ENCODE measurements at places on chromosomes 13 and 19.

GRCh38 chr19:33878910-33879810 lies 82.5 kb downstream of the KCTD15 start:
- no peaks in the 10 kb centered on the region for H3K36me3 ChIP-seq
- H3K4me3 ChIP-seq = no peak overlapping the region
- H3K27me3 ChIP-seq = no peaks in the 10 kb centered on the region
- no peak overlapping the region for H3K27ac ChIP-seq
- DNase-seq = no peak

- peak overlapping the region; percentile 85 for H3K4me3 ChIP-seq
- H3K36me3 ChIP-seq = peaks cover 16% of the 10 kb centered on the region
- no peaks in the 10 kb centered on the region for H3K27me3 ChIP-seq
- H3K27ac ChIP-seq = peak overlapping the region; percentile 96
Measured at GRCh38 chr19:38851622-38852230, 1.9 kb upstream of the HNRNPL start.

DNA sequence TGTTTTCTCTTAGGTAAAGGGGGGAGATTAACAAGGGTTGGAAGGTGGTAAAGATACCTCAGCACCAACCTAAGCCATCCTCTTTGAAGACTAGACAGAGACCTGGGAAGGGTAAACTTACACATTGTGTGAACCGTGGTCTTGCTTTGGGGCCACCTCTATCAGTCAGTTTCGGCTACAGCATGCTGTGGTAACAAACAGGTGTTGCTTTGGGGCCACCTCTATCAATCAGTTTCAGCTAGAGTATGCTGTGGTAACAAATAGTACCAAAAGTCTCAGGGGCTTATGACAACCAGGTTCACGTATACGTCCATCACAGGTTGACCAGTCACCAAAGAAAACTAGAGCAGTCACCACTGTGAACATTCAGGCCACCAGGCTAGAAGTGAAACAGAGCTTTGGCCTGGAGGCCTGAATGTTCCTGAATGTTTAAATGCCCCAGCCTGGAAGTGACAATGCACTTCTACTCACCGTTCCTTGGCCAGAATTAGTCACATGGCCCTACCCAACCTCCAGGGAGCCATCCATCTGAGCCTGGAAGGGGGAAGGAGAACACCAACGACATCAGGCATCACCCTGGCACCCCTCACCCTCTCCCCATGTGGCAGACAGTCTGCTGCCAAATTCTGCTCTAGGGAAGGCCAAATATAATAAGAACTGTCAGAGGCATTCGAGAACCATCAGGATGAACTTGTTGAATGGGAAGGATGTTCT lies 3.8 kb downstream of the FXYD7 start:
- no peak overlapping the region for H3K27ac ChIP-seq
- H3K27me3 ChIP-seq = no peaks in the 10 kb centered on the region
- no peak overlapping the region for H3K4me3 ChIP-seq
- H3K36me3 ChIP-seq = no peaks in the 10 kb centered on the region

DNA sequence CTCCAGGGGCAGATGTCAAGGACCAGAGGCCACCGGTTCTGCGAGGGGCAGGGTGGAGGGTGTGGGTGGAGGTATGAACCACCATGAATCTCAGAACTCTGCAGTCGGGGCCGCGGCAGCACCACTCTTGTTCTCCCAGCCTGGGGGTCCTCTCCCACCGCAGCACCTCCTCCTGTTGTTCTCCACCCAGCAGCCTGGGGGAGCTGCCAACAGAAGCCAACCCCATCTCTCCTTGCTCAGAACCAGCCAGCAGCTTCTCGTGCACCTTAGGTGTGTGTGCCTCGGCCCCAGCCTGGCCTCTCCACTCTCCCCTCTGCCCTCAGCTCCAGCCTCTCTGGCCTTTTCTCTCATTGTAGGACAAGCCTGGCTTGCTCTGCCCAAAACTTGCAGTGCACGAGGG lies 31.9 kb upstream of the CCNE1 start:
- H3K4me1 ChIP-seq = no peaks in the 10 kb centered on the region
- no peak overlapping the region for H3K4me3 ChIP-seq
- H3K27ac ChIP-seq = no peak overlapping the region
- no peaks in the 10 kb centered on the region for H3K27me3 ChIP-seq

DNA sequence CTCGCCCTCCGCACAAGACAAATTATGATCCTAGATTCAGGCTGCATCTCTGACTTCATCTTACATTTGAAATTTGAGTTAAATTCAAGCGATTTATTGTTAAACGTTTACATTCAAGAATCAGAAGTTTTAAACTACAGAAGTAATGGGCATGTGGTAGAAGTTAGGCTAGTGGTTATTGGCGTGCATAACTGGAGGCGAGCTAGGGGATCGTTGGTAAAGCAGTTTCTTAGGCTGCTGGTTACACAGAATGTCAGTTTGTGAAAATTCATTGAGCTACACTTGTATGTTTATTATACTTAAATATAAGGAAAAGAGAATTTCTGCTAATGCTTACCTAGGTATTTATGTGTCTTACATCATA lies 733 bp upstream of the CDX2 start:
- H3K27me3 ChIP-seq = peaks cover 46% of the 10 kb centered on the region
- H3K27ac ChIP-seq = no peak overlapping the region
- no peak for DNase-seq
- no peaks in the 10 kb centered on the region for H3K36me3 ChIP-seq
- H3K4me1 ChIP-seq = peaks cover 9% of the 10 kb centered on the region
- no peak overlapping the region for H3K4me3 ChIP-seq

DNA sequence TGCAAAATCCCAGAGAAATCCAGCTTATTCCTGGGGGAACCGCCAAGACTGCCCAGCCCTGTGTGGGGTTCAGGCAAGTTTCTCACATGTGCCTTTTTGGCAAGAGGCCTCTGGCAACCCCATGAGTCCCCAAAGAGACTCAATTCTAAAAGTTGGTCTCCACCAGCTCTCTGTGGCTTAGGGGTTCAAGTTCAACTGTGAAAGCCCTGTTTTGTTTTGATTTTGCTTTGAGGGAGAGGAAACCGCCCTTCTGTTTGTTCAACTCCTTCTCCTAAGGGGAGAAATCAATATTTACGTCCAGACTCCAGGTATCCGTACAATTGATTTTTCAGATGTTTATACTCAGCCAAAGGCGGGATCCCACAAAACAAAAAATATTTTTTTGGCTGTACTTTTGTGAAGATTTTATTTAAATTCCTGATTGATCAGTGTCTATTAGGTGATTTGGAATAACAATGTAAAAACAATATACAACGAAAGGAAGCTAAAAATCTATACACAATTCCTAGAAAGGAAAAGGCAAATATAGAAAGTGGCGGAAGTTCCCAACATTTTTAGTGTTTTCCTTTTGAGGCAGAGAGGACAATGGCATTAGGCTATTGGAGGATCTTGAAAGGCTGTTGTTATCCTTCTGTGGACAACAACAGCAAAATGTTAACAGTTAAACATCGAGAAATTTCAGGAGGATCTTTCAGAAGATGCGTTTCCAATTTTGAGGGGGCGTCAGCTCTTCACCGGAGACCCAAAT lies 583 bp upstream of the LDLR start:
- peaks cover 37% of the 10 kb centered on the region for H3K4me1 ChIP-seq
- H3K27ac ChIP-seq = peak overlapping the region; percentile 97
- peak overlapping the region; percentile 53 for H3K4me3 ChIP-seq
- no peak for DNase-seq

- peaks cover 5% of the 10 kb centered on the region for H3K4me1 ChIP-seq
- H3K27ac ChIP-seq = no peak overlapping the region
Measured at GRCh38 chr19:44909775-44910174, 4.2 kb downstream of the APOE start.
